SHP77 (cell line): ENCODE measurements at places on chromosomes 5 and 9.

- no peak for DNase-seq
Measured at GRCh38 chr5:81724571-81724970, 26.3 kb downstream of the SSBP2 start.

GRCh38 chr5:159202151-159202550 lies 7.2 kb downstream of the RNF145 start:
- DNase-seq: no peak

DNA sequence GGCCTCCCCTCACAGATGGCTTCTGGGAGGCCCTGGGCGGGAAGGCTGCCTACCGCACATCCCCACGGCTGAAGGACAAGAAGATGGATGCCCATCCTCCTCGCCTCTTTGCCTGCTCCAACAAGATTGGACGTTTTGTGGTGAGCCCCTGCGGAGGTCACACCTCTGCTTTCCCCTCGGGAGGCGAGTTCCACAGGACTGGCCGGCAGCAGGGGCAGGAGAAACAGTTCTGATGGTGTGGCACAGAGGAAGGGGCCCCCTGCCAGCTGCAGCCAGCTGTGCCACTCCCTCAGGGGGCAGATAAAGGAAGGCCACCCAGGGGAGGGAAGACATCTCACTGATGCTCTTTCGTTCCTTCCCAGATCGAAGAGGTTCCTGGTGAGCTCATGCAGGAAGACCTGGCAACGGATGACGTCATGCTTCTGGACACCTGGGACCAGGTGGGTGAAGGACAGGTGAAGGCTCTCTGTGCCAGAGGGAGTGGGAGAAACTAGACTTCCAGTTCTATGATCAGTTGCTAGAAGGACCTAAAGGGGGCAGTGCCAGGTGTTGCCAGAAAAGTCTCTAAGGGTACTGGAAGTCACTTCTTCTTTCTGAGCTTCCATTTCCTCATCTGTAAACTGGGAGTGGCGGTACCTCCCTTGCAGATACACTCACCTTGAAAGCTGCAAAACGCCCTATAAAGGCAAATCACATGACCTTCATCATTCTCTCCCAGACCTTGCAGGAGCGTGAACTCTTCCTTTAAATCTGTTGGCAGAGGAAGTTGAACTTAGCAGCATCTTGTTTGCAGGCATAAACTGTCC lies 41.0 kb downstream of the STOM start:
- no peak for DNase-seq

DNA sequence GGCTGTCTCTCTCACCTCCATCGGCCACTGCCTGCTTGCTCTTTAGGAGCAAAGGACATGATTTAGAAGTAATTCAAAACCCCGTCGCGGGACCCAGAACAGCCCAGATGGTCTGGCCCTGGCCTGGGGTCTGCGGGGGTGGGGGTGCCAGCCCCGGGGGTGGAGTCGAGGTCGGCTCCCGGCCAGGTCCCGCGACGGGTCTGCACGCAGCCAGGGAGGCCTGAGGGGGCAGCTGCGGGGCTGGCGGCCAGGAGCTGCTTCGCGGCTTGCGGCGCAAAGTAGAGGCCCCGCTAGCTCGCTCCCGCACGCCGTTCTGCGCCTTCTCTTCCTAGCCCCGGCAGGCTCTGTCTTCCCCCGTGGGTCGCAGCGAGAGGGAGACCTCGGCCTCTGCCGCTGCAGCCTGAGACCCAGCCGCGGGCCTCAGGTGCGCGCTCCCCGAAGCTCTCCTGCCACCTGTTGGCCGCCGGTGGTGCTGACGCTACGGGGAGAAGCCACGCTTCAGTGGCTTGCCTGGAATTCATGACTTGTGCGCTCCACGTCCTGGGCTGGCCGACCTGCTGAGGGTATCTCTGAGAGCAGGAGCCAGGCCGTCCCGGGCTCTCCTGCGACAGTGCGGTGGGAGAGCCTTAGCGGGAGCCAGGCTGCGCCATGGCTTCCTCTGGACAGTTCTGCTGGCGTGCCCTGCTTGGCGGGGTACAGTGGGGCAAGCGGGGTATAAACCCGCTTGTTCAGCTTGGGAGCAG lies 157.2 kb upstream of the PITX1 start:
- peak; percentile 84 for DNase-seq
